D341Med (cell line): ENCODE measurements at places on chromosomes 3 and 15.

GRCh38 chr15:38010395-38010794 is 76.0 kb downstream of the TMCO5A start:
- DNase-seq: no peak

- DNase-seq: no peak
These were observed 13.1 kb downstream of the FLNB start for GRCh38 chr3:58021072-58021959.

DNA sequence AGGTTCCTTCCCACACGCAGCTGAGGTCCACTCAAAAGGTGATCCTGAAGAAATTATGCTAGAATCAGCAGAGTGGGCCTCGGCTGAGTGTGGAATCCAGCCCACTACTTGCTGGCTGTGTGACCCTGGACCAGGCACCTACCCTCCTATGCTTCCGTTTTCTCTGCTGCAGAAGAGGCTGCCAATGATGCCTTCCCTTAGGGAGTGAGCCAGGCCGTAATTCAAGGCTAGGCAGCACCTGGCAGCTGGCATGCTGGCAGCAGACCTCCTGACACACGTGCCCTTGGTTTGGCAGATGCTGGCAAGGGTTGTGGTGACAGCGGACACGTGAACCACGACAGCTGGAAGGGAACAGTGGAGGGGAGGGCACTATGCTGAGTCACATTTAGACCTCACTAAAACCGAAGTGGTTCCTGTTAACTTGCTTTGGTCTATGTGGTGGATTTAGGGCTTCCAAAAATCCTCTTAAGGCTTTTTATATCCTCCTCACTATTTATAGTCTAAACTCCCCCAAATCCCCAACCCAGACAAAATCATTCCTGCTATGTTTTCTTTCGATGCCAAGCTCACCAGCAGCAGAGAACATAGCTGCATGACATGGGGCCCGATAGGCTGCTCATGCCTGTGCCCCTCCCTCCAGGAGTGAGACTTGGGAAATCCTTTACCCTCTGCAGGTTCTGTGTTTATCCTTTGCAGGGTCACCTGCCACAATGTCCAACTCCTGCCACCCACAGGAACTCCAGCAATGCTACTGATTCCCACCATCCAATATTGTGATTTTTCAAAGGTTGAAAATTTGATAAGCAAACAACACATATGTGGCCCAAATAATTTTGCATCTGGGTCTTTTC is 10.6 kb upstream of the PCSK6 start:
- DNase-seq: peak; percentile 75

GRCh38 chr15:42012241-42012640 is 8.6 kb downstream of the PLA2G4E start:
- DNase-seq: no peak

GRCh38 chr15:83036253-83036652 is 24.8 kb upstream of the C15orf40 start:
- DNase-seq: no peak

DNA sequence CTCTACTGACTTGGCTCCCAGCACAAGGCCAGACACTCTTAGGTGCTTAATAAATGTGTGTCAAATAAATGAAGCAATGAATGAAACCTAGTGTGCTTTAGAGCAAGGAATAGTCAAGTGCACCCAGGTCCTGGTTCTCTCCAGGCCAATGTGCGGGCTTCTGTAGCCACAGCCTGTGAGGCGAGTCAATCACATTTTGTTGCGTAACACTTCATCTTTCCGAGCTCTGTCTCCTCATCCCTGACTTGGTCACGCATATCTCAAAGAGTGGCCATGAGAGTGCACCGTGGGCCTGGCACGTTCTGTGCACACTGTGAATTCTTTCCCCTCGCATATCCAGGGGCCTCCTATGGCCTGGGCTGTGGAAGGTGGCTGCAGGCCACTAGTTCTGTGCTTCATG is 11.4 kb upstream of the SH3GL3 start:
- DNase-seq: no peak

DNA sequence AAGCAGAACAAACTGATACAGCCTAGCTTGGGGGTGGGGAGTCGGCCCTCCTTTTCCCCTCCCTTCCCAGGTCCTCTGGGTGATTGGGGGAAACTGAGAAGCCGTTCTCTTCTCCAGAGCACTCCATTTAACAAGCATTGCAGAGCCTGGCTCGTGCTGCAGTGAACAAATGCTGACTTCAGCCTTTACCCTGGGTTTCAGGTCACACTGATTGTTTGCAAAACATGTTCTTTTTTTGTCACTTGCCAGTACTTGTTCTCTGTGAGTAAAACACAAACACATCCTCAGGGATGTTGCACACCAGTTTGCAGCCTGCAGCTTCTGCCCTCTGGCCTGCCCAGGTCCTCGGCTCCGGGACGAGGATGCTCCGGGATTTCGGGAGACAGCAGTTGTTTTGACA is 132.8 kb downstream of the PGPEP1L start:
- DNase-seq: no peak

GRCh38 chr3:133915685-133916658 is 20.3 kb upstream of the RAB6B start:
- peak; percentile 58 for DNase-seq
